Nucleus accumbens (tissue), 56 donors: ENCODE measurements at places on chromosomes 1 and 21.

DNA sequence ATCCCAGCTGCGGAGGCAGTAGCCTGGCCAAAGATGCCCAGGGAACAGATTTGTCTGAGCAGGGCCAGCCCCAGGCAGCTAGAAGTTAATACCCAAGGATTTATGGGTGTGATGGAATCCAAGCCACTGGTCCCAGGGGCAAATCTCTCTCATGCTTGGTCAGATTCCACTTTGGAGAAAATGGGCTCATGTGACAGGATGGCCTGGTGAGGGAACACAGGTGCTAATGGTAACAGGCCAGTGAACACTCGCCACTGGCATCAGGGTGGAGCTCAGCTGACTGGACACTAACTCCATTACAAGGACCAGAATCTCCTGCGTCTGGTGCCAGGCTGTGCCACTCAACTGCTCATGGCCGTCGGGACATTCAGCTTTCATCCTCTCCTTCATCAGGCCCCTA, 12.0 kb downstream of the MDM4 start:
- DNase-seq: no peak

- DNase-seq: no peak
Measured at GRCh38 chr1:40183055-40183710, 22.0 kb downstream of the RLF start.

GRCh38 chr1:114554577-114554976, 26.8 kb downstream of the BCAS2 start:
- DNase-seq: no peak

DNA sequence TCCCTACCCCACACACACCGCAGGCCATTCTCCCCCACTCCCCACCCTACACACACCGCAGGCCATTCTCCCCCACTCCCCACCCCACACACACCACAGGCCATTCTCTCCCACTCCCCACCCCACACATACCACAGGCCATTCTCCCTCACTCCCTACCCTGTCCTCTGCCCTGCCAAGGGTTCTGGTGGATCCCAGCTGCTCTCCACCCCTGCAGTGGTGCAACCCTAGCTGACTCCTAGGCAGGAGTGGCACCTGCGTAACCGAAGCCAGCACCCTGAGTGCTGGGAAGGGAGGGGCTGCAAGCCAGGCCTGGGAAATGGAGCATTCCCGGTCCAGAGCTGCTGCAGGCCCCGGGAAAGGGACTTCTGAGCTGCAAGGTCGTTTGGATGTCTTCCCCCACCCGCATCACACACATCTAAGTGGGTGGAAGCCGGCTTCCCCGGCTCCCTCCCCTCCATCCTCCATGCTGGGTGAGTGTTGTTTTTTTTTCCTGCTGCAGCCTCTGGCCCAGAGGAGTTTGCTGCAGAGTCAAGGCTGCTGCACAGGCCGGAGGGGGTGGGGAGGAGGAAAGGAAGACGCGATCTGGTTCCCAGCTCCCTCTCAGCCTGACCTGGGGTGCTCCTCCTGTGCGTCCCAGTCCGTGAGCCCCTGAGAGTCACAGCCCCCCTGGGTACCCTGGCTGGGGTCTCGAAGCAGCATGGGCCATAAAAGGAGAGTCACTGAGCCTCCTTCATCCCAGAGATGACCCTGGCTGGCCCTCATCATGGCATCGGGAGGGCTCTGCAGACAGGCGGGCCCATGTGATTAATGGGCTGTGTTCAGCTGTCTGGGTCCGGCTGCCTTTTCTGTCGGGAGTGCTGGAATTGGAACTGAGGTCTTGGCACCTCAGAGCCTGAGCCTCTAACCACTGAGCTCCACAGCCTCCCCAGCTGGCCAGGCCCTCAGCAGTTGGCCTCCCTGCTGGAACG, 16.1 kb downstream of the H6PD start:
- no peak for DNase-seq

- DNase-seq: no peak
Measured at GRCh38 chr1:232368821-232369321, 261.1 kb downstream of the SIPA1L2 start.

- DNase-seq: no peak
Measured at GRCh38 chr1:160883581-160884513, 1.1 kb downstream of the ITLN1 start.

DNA sequence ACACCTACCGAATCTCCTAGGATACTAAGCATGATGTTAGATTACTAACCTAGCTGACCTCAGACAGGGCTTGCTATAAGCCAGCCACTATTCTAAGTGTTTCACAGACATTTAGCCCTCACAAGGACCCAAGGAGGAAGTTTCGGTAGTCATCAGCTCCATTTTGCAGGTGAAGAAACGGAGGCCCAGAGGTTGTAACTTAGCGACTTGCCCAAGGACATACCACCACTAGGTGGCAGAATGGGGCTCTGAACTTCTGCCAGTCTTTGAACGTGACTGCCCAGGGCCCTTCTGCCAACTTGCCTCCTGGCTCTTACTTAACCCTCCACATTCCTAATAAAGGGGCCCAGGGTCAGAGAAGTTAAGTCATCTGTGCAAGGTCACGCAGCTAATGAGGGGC, 283.5 kb downstream of the C1orf94 start:
- DNase-seq: no peak
